ENCODE measurements at places on chromosomes 1 and 21.

- no peak overlapping the region for H3K27ac ChIP-seq
- H3K4me1 ChIP-seq: peaks cover 2% of the 10 kb centered on the region
- no peak overlapping the region for H3K4me3 ChIP-seq
Measured at GRCh38 chr1:57269630-57270225, 154.1 kb downstream of the DAB1 start.

GRCh38 chr1:67889953-67890567 lies 56.8 kb upstream of the GNG12 start:
- no peaks in the 10 kb centered on the region for H3K27me3 ChIP-seq
- no peaks in the 10 kb centered on the region for H3K36me3 ChIP-seq
- H3K4me1 ChIP-seq: peaks cover 3% of the 10 kb centered on the region
- no peak overlapping the region for H3K27ac ChIP-seq
- DNase-seq: no peak

GRCh38 chr1:75996196-75996595 lies 64.0 kb upstream of the ASB17 start:
- H3K27me3 ChIP-seq: no peaks in the 10 kb centered on the region
- H3K27ac ChIP-seq: no peak overlapping the region
- DNase-seq: no peak
- no peaks in the 10 kb centered on the region for H3K4me1 ChIP-seq
- no peaks in the 10 kb centered on the region for H3K36me3 ChIP-seq
- no peak overlapping the region for H3K4me3 ChIP-seq

GRCh38 chr1:93578911-93579825 lies 102.5 kb downstream of the BCAR3 start:
- no peaks in the 10 kb centered on the region for H3K4me1 ChIP-seq
- no peak overlapping the region for H3K4me3 ChIP-seq
- H3K36me3 ChIP-seq: 0 out of 2 replicates have a peak, but pooled peaks cover 3% of the 10 kb centered on the region
- H3K27ac ChIP-seq: no peak overlapping the region

GRCh38 chr1:24472527-24473251 lies 29.9 kb upstream of the RCAN3 start:
- H3K27me3 ChIP-seq: no peaks in the 10 kb centered on the region
- DNase-seq: no peak
- peaks cover 1% of the 10 kb centered on the region for H3K4me1 ChIP-seq
- H3K4me3 ChIP-seq: no peak overlapping the region
- H3K36me3 ChIP-seq: no peaks in the 10 kb centered on the region
- H3K27ac ChIP-seq: no peak overlapping the region

GRCh38 chr21:38999161-38999560 lies 184.1 kb downstream of the PSMG1 start:
- H3K4me1 ChIP-seq: no peaks in the 10 kb centered on the region
- H3K27ac ChIP-seq: no peak overlapping the region
- no peaks in the 10 kb centered on the region for H3K27me3 ChIP-seq
- H3K36me3 ChIP-seq: no peaks in the 10 kb centered on the region
- no peak for DNase-seq

GRCh38 chr21:28877318-28877884 lies 115.3 kb downstream of the LTN1 start:
- H3K27ac ChIP-seq: no peak overlapping the region
- H3K36me3 ChIP-seq: peaks cover 9% of the 10 kb centered on the region
- H3K4me1 ChIP-seq: no peaks in the 10 kb centered on the region
- no peak overlapping the region for H3K4me3 ChIP-seq
- no peak for DNase-seq

GRCh38 chr1:178263341-178263740 lies 169.4 kb downstream of the RASAL2 start:
- H3K4me1 ChIP-seq: peaks cover 5% of the 10 kb centered on the region
- H3K36me3 ChIP-seq: no peaks in the 10 kb centered on the region
- H3K4me3 ChIP-seq: no peak overlapping the region
- DNase-seq: no peak
- no peak overlapping the region for H3K27ac ChIP-seq
- no peaks in the 10 kb centered on the region for H3K27me3 ChIP-seq

GRCh38 chr1:200856716-200857357 lies 15.9 kb upstream of the GPR25 start:
- H3K36me3 ChIP-seq: no peaks in the 10 kb centered on the region
- H3K27ac ChIP-seq: no peak overlapping the region
- no peaks in the 10 kb centered on the region for H3K27me3 ChIP-seq
- DNase-seq: no peak
- no peak overlapping the region for H3K4me3 ChIP-seq
- no peaks in the 10 kb centered on the region for H3K4me1 ChIP-seq

GRCh38 chr1:174988986-174989385 lies 10.8 kb upstream of the CACYBP start:
- H3K4me3 ChIP-seq: no peak overlapping the region
- no peak overlapping the region for H3K27ac ChIP-seq
- no peaks in the 10 kb centered on the region for H3K27me3 ChIP-seq

DNA sequence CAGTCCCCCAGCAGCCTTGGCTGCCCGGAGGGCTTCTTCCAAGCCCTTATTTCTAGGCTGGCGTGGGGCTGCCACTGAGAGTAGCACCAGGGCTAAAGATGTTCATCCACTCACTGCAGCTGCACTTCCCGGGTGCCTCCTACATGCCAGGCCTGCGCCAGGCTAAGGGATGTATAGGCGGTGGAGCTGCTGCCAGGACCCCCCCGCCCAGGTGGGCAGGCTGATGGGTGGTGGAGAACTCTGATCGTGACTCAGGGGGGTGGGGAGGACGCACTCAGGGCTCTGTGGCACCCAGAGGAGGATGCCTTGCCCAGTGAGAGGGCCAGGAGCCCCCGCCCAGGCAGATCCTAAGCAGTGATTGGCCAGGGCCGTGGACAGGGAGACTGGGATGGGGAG lies 34.1 kb downstream of the CFAP74 start:
- peaks cover 4% of the 10 kb centered on the region for H3K4me1 ChIP-seq
- no peaks in the 10 kb centered on the region for H3K27me3 ChIP-seq
- no peak for DNase-seq

DNA sequence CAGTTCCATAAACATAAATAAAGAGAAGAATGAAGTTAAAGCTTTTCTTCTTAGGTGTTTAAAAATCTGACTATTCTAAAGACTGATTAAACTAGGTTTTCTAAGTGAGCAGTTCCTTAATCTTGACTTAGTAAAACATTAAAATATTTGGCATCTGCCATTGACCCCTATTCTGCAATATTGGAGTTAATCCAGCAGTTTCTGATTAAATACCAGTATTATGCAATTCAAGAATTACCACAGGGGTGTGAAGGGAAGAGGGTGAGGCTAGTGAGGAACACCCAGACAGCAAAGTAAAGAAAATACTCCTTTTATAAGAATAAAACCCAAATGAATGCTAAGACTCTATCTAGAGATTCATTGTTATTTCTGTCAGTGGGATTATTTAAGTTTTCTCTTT lies 40.9 kb downstream of the CLIC4 start:
- H3K27me3 ChIP-seq: no peaks in the 10 kb centered on the region
- no peaks in the 10 kb centered on the region for H3K36me3 ChIP-seq
- no peaks in the 10 kb centered on the region for H3K4me1 ChIP-seq
- H3K4me3 ChIP-seq: no peak overlapping the region
- DNase-seq: no peak

DNA sequence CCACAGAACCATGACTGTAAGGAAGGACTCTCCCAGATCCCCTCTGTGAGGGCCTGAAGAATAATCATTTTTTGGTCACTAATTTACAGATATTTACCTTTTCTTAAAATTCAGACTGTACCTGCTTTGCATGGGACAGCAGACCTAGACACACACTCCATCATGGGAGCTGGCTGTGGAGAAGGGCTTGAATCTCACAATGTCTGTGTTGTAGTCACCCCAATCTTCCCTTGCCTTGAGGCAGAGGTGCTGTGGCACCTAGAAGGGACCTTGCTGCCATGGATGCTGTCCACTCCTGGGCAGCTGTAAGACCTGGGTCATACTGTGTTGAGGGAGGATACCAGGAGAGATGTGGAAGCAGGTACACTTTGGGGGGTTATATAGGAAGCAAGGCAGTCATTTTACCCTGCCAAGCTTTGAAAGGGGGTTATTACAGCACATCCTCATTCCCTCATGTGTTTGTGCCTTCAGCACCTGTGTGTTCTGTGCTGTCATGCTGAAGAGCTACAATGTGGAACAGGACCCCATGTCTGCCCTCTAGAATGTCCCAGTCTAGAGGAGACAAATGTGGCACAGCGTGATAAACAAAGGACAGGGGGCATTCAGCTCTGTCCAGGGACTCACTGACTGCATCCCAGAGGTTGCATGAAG lies 27.1 kb downstream of the TRAF5 start:
- no peak overlapping the region for H3K27ac ChIP-seq
- H3K4me3 ChIP-seq: no peak overlapping the region
- no peak for DNase-seq
- no peaks in the 10 kb centered on the region for H3K4me1 ChIP-seq
- no peaks in the 10 kb centered on the region for H3K27me3 ChIP-seq

GRCh38 chr1:204304067-204304466 lies 55.7 kb downstream of the PLEKHA6 start:
- H3K27me3 ChIP-seq: no peaks in the 10 kb centered on the region
- no peaks in the 10 kb centered on the region for H3K36me3 ChIP-seq
- H3K4me3 ChIP-seq: no peak overlapping the region
- peak; percentile 20 for DNase-seq

DNA sequence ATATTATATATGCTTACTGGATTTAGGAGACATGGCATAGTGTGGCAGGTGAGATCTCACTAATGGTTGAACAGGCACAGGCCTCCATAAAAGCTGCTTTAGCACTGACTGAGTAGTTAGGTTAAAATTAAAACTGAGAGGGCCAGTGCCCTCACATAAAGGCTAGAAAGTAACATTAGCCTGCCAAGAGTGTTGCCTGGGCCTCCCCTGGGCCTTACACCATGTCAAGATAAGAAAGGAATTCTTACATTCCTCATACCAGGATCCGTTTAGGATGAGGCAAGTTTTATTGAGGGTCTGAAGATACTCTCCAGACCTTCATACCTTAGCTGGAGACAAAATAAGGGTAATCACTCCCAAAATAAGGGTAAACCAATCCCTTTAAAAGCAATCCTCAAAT lies 1011.8 kb downstream of the PLA2G4A start:
- no peak for DNase-seq
- H3K27me3 ChIP-seq: no peaks in the 10 kb centered on the region
- H3K36me3 ChIP-seq: no peaks in the 10 kb centered on the region
- H3K4me1 ChIP-seq: no peaks in the 10 kb centered on the region

GRCh38 chr1:87058343-87058649 lies 143.9 kb downstream of the HS2ST1 start:
- H3K36me3 ChIP-seq: no peaks in the 10 kb centered on the region
- no peaks in the 10 kb centered on the region for H3K27me3 ChIP-seq
- DNase-seq: no peak
- no peaks in the 10 kb centered on the region for H3K4me1 ChIP-seq
- H3K4me3 ChIP-seq: no peak overlapping the region

- H3K4me1 ChIP-seq: peaks cover 9% of the 10 kb centered on the region
- H3K27ac ChIP-seq: no peak overlapping the region
- no peak overlapping the region for H3K4me3 ChIP-seq
- no peaks in the 10 kb centered on the region for H3K36me3 ChIP-seq
- H3K27me3 ChIP-seq: no peaks in the 10 kb centered on the region
Measured at GRCh38 chr1:44236490-44237272, 23.4 kb downstream of the DMAP1 start.

- no peaks in the 10 kb centered on the region for H3K4me1 ChIP-seq
- H3K4me3 ChIP-seq: no peak overlapping the region
- no peak for DNase-seq
- H3K27me3 ChIP-seq: no peaks in the 10 kb centered on the region
- no peaks in the 10 kb centered on the region for H3K36me3 ChIP-seq
Measured at GRCh38 chr21:34930971-34931370, 118.1 kb downstream of the RUNX1 start.

GRCh38 chr1:115062542-115063004 lies 26.7 kb downstream of the TSPAN2 start:
- no peaks in the 10 kb centered on the region for H3K4me1 ChIP-seq
- H3K27me3 ChIP-seq: no peaks in the 10 kb centered on the region

DNA sequence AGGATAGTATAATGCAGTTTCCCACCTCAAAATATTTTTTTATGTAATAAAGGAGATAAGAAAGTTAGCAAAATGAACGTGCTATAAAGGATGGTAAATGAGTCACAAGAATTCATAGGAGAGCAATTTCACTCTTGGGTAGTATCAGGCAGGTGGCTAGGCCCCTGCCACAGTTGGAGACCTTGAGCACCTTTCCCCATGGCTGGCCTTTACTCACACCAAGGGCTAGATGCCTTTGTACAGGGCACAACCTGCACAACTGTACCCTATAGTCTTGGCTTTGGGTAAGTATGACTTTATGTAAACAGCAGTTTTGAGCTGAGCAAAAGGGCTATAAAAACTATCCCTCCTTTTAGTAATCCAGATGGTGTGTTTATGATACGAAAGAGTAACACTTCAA lies 85.1 kb downstream of the CTH start:
- H3K4me1 ChIP-seq: no peaks in the 10 kb centered on the region
- H3K36me3 ChIP-seq: no peaks in the 10 kb centered on the region
- no peak for DNase-seq
- H3K4me3 ChIP-seq: no peak overlapping the region
- H3K27ac ChIP-seq: no peak overlapping the region

GRCh38 chr1:168472223-168472622 lies 71.6 kb downstream of the XCL2 start:
- no peaks in the 10 kb centered on the region for H3K36me3 ChIP-seq
- H3K27me3 ChIP-seq: no peaks in the 10 kb centered on the region

GRCh38 chr1:57019236-57019839 lies 53.5 kb upstream of the C8B start:
- H3K4me3 ChIP-seq: no peak overlapping the region
- H3K27ac ChIP-seq: no peak overlapping the region
- no peaks in the 10 kb centered on the region for H3K36me3 ChIP-seq
- DNase-seq: no peak
- no peaks in the 10 kb centered on the region for H3K4me1 ChIP-seq

- 0 out of 2 replicates have a peak, but pooled peaks cover 3% of the 10 kb centered on the region for H3K36me3 ChIP-seq
- no peak overlapping the region for H3K27ac ChIP-seq
- no peak overlapping the region for H3K4me3 ChIP-seq
- H3K4me1 ChIP-seq: peaks cover under 1% of the 10 kb centered on the region
Measured at GRCh38 chr1:27397110-27397509, 4.7 kb downstream of the GPR3 start.

DNA sequence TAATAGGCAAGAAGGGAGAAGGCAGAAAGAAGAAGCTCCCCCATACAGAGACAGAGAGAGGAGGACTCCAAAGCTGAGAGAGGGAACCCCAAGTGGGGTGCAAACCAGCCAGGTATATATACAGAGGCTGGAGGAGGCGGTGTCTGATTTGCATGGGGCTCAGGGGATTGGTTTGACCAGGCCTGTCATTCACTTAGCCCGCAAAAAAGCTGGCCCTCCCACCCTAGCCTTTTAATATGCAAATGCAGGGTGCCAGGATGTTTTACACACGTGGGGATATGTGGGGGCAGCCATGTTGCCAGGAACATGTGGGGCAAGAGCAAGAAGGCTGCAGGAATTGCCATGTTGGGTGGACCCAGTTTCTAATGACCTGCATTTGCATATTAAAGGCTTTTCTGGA lies 37.0 kb upstream of the TENT5B start:
- no peak for DNase-seq
- no peaks in the 10 kb centered on the region for H3K27me3 ChIP-seq
- H3K27ac ChIP-seq: no peak overlapping the region
- H3K4me3 ChIP-seq: no peak overlapping the region

GRCh38 chr1:26281971-26282370 lies 2.1 kb downstream of the SH3BGRL3 start:
- H3K36me3 ChIP-seq: peaks cover 7% of the 10 kb centered on the region
- no peak overlapping the region for H3K27ac ChIP-seq
